ENCODE measurements at places on chromosomes 11 and 22.

DNA sequence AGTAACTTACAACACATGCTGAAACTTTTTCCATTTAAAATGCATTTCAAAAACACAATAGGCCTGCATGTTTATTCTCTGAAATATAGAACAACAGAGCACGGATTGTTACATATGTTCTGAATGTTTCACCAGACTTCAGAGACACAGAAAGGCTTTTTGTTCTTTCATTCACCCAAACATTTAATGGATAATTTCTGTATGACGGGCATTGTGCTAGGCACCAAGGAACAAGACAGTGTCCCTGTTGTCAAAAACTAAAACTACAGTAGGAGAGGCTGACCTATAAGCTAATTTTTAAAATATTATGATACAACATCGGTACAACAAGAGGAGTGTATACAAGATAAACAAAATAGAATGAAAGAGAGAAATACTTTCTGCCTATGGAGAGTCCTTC lies 81.9 kb upstream of the TEAD1 start:
- no peak for DNase-seq

- peak; percentile 41 for DNase-seq
Measured at GRCh38 chr22:17159504-17159951, 451 bp upstream of the HDHD5 start.

GRCh38 chr11:69413993-69414392 lies 67.5 kb upstream of the LINC01488 start:
- DNase-seq: no peak

GRCh38 chr11:73914284-73914683 lies 36.5 kb upstream of the DNAJB13 start:
- no peak for DNase-seq

- no peak for DNase-seq
Measured at GRCh38 chr11:88115828-88116755, 59.2 kb downstream of the RAB38 start.

DNA sequence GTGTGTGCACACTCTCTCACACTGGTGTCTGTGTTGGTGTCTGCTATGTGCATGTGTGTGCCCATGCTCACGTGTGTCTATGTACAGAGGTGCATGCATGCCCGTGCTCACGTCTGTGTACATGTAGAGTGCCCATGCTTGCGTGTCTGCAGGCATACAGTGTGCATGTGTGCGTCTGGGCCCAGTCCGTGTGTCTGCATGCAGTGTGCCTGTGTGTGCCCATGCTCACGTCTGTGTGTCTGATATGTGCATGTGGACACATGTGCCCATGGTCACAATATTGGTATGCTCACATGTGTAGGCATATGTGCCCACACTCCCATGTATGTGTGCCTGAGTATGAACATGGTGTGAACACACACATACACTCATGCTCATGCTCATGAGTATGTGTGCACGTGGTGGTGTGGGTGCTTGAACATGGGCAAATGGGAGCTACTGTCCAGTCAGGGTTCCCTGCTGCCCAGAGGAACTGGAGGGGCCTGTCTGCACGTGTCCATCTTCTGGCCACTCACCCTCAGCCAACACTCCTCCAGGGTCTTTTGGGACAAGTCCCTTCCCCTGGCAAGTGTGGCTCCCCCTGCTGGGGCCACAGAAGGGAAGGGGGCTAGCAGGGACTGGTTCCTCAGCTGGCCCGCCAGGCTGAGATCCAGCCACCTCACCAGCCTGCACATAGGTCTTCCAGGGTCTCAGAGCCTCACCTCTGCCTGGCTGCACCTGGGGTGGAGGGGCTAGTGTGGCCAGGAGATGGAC lies 7.3 kb upstream of the TBX1 start:
- DNase-seq: no peak

- DNase-seq: no peak
Measured at GRCh38 chr11:69813839-69814238, 5.4 kb downstream of the FGF3 start.

DNA sequence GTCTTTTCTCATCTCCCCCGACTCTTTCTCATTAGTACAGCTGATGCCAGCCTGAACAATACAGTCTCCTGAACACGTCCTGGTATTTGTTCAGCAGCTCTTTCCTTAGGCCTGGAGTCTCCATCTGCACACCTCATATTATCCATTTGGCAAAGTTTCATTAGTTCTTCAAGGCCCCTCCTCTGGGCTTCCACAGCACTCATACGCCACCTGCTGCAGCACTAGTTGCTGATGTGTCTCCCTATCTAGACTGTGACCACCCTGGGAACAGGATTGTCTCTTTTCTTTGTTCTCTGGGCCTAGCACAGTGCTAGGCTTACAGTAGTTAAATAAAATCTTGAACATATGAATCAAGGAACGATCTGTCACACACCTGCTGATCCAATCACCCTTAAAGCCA lies 17.2 kb downstream of the DCHS1 start:
- DNase-seq: no peak

DNA sequence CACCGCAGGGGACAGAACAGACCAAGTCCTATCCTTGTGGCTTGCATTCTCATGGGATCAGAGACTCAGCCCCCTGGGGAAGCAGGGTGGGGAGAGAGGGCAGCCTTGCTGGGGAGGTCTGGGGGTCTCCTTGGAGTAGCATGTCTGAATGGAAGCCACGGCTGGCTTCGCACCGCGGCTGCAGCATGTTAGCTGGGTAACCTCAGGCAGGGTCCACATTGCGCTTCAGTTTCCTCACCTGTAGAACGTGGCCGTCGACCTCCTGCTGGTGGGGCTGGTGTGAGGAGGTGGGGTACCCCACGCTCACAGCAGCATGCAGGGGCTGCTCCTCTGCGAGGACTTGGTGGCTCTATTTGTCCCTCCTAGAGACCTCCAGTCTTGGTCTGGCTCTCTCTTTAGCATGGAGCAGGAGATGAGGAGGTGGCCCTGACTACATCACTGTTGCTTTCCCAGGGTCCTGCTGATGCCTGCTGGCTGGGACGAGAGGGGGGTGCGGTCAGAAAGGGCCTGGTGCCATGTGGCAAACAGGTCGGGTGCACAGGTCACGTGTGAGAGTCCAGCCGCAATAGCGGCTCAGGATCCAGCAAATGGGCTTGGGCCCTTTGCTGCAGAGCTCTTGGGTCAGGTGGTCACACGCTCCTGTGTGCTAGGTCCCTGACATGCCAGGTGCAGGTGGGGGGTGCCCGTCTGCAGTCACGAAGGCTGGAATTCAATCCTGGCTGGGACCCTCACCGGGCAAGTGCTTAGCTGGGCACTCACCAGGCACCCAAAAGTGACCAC lies 35.4 kb upstream of the SMIM38 start:
- DNase-seq: no peak

GRCh38 chr11:44811841-44812448 lies 85.2 kb downstream of the TSPAN18 start:
- no peak for DNase-seq

DNA sequence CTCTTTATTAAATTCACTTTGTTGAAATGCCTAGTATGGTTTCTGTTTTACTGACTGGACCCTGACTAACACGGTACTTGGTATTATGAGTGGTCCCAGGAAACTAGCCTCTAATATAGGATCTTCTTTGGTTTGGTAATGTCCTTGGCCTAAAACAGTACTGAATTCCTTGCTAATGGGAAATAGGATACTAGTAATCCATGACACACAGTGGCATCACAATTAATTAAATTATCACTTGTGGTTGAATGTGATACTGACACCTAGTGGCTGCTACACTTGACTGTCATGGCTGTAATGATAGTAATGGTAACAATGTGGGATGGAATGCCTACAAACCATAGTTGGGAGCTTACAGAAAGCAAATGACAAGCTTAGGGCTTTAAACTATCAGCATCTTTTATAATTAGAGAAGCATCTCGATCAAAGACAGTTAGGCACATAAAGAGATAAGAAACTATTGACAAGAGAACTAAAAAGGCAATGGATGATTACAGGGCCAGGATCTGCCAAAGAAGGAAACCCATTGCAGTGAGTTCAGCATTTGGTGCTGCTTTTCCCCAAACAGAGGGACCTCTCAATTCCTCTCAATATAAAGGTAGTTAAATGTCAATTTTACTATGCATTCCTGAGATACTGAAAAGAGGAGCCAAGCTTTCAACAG lies 8.6 kb downstream of the DNHD1 start:
- DNase-seq: no peak

- no peak for DNase-seq
Measured at GRCh38 chr11:20483931-20484330, 96.4 kb downstream of the PRMT3 start.

GRCh38 chr22:36986242-36986821 lies 32.9 kb downstream of the TST start:
- DNase-seq: no peak

DNA sequence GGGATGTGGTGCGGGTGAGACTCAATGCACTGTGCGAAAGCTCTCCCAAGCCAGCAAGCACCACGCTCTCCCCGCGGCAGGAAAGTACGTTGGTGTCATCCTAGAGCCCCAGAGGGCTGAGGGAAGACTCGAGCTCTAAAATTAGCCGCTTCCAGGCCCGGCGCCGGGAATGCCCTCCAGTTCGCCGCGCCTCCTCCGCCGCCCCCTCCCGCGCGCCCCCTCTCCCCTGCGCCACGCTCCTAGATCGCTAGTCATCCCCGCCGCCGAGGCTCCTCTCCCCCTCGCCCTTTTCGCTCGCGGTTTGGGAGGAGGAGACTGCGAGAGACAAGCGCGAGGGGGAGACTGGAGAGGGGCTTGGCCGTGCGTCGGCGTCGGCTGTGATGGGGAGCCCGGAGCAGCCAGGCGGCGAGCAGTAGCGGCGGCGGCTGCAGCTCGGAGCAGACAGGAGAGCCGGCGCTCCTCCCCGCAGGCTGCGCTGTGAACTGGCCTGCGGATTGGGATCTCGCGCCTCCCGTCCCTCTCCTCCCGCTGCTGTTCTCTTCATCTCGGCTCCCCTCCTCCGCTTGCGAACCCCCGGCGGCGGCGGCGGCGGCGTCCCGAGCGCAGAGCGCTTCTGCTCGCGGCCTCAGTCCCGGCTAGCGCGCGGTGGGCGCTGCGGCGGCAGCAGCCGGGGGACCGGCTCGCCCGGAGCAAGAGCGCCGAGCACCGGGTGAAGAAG lies at the start of gene FAT3:
TSS of gene FAT3 (plus strand) at position 412 of the 718 bp plus-strand sequence. CDS start 127,295 bp downstream, outside the sequence.
- DNase-seq: no peak

GRCh38 chr11:122737951-122738693 lies 82.6 kb downstream of the UBASH3B start:
- DNase-seq: no peak

DNA sequence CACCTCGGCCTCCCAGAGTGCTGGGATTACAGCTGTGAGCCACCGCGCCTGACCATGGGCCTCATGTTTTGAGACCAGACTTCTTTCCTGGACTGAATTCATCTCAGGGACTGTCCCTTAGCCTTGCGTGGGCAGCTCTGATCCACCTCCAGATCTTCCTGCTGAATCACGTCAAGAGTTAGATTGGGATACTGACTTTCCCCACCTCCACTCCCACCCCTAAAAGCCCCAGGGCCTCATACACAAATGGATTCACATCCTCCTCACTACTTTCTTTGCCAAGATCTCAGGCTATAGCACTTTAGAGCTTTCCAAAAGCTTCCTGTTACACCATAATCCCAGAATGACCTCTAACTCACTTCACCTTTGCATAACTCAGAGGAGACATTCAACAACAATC lies 12.1 kb downstream of the CCDC87 start:
- DNase-seq: no peak

- DNase-seq: no peak
Measured at GRCh38 chr11:4178813-4179662, 84.4 kb downstream of the RRM1 start.

DNA sequence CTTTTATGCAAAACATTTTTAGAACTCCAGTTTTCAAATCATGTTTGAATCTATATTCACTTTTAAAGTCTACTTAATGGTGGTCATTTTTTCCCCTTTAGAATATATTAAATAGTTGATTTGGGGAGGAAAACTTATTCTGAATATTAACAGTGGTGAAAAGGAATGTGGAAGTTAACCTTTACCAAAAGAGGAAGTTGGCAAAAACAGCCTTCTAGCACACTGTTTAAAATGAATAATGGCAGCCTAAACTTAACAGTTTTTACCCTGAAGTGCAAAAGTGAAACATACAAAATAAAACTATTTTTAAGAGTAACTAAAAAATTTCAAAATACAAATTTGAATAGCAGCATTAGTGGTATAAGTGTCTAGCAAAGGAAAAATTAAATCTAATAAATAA lies 86.4 kb downstream of the GRK3 start:
- no peak for DNase-seq

- DNase-seq: no peak
Measured at GRCh38 chr22:35467681-35468434, 67.9 kb downstream of the MCM5 start.

DNA sequence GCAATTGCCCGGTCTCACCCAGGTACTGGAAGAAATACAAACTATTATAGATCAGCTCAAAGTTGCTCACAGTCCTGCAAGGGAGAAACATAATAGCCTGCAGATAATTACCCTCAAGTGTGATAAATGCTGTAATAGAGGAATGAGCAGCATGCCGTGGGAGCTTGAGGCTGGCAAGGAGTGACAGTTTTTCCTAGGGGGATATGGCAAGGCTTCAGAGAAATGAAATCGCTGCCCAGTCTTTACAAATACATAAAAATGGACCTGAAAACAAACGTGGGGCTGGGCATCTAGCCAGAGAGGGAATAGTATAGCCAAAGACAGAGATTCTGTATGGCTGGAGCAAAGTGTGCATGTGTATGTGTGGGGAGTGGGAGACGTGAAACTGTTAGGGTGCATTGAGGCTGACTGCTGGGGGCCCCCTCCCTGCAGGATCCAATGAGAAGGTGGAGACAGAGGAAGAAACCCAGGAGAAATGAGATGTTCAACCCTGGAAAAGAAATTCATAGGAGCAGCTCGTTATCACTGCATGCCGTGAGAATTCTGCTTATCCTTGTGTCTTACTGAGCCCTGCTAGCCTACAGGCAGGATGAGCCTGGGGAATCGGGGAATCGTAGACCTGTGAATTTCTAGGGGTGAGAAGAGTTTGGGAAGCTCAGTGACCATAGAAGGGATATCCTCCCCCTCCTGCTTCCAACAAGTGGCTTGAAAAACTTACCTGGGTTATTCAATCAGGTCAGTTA lies 167.0 kb downstream of the LDLRAD3 start:
- DNase-seq: no peak

GRCh38 chr22:35900483-35901168 lies 128.0 kb downstream of the RBFOX2 start:
- no peak for DNase-seq

GRCh38 chr11:108568195-108568858 lies 25.2 kb downstream of the EXPH5 start:
- DNase-seq: no peak

DNA sequence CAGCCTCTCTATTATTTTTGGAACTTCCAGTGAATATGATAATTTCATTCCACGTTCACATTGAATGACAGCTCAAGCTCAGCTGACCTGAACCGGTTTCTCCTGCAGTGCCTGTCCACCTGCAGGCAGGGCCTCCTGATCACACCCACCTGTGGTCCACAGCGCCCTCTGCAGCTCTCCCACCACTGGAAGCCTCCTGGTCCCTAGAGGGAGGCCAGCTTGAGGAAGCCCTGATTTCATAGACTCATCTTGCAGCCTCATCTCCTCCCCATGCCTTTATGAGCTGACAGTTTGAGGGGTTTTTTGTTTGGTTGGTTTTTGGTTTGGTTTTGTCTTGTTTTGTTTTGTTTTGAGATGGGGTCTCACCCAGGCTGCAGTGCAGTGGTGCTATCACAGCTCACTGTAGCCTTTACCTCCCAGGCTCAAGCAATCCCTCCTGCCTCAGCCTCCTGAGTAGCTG lies 29.9 kb upstream of the MALAT1 start:
- DNase-seq: peak; percentile 26

All from activated T-helper 9 cell treated with anti-CD3 and anti-CD28 coated beads, Interleukin-2, amount 50 U/mL, for 16 hours (primary cell).